ENCODE measurements at places on chromosomes 13 and 19.

DNA sequence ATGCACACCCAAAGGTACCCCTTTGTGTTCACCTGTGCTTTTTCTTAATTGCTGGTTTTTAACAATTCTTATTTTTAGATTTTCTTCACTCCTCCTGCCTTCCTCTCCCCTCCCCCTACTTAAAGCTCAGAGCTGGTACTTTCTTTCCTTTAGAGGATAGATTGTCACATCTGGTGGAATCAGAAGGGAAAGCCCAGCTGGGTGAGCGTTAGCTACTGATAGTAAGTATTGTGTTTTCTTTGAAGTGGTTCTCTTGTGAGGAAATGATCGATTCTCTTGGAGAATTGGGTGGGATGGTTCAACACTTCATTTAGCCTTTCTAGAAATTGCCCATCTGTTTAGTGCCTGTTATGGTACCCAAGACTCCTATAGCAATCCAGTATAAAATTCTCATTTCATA is 84.8 kb downstream of the FLT1 start:
- DNase-seq = no peak

DNA sequence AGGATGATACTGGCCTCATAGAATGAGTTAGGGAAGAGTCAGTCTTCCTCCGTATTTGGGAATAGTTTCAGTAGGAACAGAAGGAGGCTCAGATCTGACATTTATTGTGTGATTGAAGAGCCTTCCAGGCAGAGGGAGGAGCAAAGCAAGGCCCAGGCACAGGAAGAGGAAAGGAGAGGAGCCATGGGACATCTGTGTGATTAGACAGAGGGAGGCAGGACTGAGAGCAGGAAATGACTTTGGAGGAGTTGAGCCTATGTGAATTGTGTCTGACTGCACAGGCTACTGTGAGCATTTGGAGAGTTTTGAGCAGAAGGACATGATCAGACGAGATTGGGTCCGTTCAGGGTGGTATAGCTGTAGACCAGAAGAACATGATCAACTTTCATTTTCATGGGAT is 8.5 kb downstream of the SIGLEC7 start:
- no peak for DNase-seq

GRCh38 chr19:46624958-46625661 is at the start of gene PTGIR:
PTGIR (minus strand) TSS chr19:46625089; CDS start chr19:46624225, 864 bp downstream.
- DNase-seq = no peak

DNA sequence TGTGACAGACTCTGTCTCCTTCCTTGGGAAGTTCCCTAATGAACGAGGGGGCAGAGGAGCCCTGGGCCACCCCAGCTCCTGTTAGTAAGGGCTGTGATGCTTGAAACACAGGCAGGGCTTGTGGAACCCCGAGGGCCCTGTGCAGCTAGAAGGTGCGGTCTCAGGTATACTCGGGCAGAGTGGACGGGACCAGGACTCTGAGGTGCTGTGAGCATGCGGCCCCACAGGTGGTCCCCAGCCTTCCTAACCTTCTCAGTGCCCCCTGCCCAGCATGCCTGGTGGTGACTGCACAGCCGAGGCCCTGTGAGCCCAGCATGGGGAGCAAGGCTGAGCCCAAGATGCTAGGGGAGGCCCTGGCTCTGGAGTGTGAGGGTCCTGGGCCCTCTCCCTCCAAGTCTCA is 4.0 kb upstream of the SIGLEC8 start:
- no peak for DNase-seq

DNA sequence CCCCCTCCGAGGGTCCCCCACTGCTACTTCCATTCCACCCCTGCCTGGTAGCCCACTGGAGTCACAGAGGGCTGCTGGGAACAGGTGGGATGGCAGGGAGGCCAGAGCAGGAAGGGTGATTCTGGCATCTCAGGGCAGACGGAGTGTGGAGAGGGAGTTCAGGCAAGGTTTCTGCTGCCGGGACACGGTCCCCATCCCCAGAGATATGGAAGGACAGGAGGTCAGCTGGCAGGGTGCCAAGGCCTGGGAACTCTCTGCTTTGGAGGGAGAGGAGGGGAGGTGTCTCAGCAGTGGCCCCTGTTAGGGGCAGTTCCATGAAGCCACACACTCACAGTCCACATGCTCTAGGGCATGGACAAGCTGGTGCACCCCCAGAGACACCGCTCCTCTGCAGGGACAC is 68.1 kb downstream of the CHST8 start:
- no peak for DNase-seq

DNA sequence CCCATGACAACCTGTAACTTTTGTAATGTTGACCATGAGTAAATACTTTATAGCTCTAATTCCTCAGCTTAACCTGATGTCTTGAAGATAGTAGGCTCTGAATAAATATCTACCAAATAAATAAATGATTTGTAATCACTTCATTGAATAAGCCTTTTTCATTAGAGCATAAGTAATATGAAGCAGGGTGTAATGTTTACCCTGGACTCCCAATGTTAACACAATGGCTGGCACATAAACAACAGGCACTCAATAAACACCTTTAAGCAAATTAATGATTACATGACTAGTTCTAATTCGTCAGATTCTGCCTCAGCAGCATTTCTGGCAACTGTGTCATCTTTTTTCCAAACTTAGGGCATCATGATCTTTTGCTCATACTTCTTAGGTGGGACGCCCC is 396.3 kb downstream of the LIG4 start:
- DNase-seq = no peak

DNA sequence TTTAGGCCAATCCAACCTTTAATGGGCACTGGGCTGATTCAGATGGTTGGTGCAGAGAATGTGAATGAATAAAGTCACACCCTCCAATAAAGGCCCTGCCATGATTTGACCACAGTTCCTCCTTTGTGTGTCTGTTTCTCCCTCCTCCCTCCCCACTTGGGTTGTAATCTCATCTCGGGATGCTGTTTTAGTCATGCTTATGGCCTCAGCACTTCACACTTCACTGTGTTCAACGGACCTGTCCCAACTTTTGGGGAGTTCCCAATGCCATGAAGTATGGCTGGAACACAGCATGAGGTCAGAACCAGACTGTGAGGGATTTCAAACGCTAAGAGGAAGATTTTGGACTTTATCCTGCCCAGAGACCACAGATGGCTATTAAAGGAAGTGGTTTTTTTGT is 5.6 kb upstream of the RAB8A start:
- DNase-seq = no peak

- DNase-seq = no peak
Observed at GRCh38 chr13:34116651-34117050, 298.7 kb downstream of the RFC3 start.

DNA sequence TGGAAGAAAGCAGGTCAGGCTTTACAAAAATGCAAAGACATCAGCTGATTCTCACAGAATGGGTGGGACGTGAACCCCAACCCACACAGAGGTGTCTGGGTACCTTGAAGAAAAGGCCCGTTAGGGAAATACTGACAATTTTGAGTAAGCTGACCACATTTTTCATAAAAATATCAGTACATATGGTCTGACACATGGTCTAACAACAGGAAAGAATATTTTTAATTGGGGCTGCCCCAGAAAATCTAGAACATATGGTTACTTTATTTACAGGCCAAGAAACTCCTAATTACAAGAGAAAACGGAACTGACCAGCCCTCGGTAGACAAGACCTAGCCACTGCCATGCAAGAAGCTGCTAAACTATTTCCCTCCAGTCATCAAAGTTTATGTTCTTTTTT is 48.7 kb upstream of the ITM2B start:
- no peak for DNase-seq

GRCh38 chr19:45705710-45706415 is 13.4 kb downstream of the QPCTL start:
- no peak for DNase-seq

GRCh38 chr13:93226623-93227279 is at the start of gene GPC6:
GPC6 (plus strand) TSS chr13:93226807.
- peak; percentile 81 for DNase-seq

- DNase-seq = no peak
Observed at GRCh38 chr19:58515259-58515658, 3.5 kb upstream of the SLC27A5 start.

DNA sequence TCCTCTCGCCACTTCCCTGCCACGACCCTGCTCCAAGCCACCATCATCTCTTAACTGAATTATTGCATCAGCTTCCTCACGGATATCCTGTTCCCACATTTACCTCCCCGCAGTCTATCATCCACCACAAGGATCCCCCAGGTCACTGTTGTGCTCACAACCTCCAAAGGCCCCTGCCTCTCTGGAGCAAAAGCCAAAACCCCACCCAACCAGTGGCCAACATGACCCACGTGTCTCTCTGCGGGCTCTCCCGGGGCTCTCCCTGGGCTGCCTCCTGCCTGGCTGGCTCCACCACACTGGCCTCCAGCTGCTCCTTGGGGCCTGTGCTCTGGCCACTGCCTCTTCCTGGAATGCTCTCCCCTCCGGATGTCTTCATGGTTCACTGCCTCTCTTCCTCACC is 809.3 kb downstream of the UQCRFS1 start:
- DNase-seq = no peak

- DNase-seq = no peak
Observed at GRCh38 chr13:78978381-78978998, 319.5 kb upstream of the OBI1 start.

DNA sequence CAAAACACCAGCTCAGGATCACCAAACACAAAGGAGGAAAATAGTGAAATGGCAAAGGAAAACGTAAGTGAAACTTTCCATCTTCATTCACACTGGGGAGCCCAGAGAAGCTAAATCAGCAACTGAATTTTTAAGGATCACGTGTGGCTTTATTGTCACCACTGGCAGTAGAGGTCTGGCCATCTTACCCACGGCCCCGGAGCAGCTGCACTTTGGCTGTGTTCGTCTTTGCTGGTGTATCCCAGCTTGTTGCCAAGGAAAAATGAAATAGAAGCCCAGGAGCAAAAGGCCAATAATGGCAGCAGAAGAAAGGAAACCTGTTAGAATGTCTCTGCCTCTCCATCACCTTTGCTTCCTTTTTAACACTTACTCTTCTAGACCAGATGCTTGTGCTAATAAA is 274.7 kb downstream of the FOXO1 start:
- DNase-seq = no peak

DNA sequence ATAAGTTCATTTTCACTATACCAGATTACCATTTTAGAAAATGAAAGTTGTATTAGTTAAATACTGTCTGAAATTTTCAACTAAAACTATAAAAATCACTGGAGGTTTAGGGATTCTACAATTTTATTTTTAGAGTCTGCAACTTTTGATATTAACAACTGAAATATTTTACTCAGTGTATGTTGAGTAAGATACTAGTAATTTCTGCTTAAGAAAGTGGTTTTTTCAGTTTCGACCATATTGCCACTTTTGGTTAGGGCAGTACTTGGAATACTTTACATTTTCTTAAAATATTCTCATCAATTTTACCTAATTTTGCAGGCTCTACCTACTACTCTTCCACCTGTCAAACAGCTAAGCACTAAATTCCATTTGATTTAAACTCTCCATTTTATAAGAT is 59.6 kb downstream of the KCNRG start:
- DNase-seq = no peak

- DNase-seq = no peak
Observed at GRCh38 chr19:54160182-54160811, 776 bp upstream of the LENG1 start.

GRCh38 chr13:51740698-51741097 is 63.3 kb downstream of the DHRS12 start:
- no peak for DNase-seq

- no peak for DNase-seq
Observed at GRCh38 chr13:74784959-74785358, 650.8 kb upstream of the KLF12 start.

DNA sequence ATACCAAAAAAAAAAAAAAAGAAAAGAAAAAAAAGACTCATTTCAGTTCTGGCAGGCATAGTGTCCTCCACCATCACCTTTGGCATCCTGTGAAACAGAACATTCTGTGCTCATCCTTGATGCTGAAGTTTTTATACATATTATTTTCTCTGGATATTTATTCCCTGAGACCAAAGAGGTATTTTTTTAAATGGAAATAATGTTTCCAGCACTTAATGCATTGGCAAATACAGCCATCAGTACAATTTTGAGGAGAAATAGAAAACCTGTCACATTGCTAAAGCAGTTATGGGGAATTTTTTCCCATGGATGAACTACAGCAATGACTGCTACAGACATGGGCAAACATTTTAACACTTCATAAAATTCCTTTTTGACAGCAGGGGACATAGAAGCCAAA is 312.4 kb downstream of the DNAJC15 start:
- DNase-seq = no peak

- DNase-seq = no peak
Observed at GRCh38 chr13:112455476-112456059, 79.4 kb downstream of the SPACA7 start.

Measured in NCI-H524 treated with DMSO at 0.1 percent for 48 hours (cell line).